GM23338 (cell line): ENCODE measurements at places on chromosomes 1 and 21. TPM values are rescaled to one million over a fixed set of nuclear protein-coding genes. Genes with fewer than 3 reads are reported as not detected.

GRCh38 chr1:23044035-23044434, 24.8 kb downstream of the KDM1A start:
- DNase-seq, result no peak

DNA sequence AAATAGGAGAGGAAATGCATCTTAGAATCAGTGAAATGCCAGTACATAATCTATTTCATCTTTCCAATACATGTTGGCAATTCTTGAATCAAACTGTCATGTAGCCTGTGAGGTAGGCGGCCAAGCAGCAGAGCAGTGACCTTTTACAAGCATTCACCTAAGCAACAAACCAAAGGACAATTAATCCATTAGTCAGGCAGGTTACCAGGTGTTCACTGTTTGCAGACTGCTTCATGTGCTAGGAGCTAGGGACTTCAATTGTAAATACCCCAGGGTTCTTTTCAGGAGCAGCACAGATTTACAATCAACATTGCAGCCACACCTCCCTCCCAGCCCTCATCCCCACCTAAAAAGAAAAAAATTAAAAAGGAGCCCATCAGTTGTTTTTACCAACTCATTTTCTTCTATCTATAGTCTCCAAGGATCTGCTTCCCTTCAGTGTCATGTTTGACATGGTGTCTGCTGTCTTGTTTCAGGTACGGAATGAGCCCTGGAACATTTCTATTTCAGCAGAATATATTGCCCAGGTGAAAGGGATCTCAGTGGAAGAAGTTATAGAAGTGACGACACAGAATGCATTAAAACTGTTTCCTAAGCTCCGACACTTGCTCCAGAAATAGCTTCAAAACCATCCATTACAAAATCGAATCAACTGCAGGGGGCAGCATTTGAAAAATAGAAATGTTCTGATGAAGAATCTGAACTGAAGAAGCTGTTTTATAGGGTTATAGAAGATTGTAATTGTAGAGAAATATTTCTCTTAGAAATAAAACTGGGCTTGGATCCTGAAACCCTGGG, 23.0 kb downstream of the TATDN3 start:
- DNase-seq, result peak; percentile 34

DNA sequence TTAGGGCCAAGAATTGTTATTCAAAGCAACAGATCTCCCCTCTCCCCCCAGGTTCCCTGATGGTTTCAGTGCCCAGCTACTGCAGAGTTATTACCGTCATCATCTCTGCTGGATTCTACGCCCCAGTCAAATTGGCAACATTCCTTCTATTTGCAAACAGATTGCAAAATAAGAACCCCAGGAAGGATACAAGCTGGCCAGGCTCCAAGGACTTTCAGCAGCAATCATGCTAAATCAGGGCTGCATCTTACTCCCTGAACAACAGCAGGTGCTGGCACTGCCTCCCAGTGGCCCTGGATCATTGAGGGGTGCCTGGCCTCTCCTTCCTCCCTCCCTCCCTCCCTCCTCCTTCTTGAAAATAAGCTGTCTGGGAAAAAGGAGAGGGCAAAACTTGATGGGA, 521.6 kb upstream of the BEND5 start:
- DNase-seq, result peak; percentile 7

- peak; percentile 96 for DNase-seq
Measured at GRCh38 chr1:206631085-206631509, 4.2 kb upstream of the DYRK3 start.

DNA sequence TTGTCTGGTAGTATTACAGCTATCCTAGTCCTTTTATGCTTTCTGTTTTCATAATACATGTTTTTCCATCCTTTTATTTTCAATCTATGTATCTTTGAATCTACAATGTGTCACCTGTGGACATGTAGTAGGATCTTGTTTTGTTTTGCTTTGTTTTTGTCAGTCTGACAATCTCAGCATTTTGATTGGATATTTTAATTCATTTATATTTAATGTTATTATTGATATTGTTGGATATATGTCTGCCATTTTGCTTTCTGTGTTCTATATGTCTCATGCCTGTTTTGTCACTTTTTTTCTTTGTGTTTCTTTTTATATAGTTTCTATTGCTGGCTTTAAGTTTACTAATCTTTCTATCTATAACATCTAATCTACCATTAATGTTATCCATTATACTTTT, 11.5 kb upstream of the PRSS38 start:
- no peak for DNase-seq

DNA sequence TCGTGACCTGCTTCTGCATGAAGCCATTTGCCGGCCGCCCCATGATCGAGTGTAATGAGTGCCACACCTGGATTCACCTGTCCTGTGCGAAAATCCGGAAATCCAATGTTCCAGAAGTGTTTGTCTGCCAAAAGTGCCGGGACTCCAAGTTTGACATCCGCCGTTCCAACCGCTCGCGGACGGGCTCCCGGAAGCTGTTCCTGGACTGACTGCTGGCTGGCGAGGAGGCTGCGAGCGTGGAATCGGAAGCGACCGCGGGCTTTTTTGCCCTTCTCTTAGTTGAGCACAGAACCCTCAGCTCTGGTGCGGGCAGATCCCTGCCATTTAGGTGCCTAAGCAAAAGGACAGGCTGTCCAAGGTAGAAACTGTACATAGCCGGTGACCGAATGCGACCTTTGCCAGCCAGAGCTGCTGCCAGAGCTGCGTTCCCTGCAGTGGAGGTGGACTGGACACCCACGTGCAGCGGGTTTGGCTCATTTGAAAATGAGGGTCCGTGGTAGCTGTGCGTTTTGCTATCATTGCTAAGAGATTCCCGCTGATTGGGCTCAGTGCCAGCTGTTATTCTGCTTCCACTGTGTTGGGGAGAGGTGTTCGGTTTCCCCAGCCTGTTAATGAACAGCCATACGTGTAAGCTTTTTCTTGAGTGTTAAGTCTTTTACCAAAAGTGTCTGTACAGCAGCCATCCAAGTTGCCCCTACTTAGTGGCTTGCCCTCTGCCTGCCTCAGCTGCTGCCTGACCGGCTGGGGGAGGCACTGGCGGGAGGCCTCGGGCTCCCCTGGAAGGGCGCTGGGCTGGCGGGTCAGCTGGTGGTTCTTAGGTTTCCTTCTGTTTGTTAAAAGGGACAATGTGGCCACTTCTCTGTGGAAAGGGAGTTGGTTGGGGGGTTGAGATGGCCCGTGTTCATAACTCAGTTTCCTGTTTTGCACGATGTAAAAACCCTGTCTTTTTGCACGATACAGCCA, 3.0 kb upstream of the THAP3 start:
- no peak for DNase-seq

DNA sequence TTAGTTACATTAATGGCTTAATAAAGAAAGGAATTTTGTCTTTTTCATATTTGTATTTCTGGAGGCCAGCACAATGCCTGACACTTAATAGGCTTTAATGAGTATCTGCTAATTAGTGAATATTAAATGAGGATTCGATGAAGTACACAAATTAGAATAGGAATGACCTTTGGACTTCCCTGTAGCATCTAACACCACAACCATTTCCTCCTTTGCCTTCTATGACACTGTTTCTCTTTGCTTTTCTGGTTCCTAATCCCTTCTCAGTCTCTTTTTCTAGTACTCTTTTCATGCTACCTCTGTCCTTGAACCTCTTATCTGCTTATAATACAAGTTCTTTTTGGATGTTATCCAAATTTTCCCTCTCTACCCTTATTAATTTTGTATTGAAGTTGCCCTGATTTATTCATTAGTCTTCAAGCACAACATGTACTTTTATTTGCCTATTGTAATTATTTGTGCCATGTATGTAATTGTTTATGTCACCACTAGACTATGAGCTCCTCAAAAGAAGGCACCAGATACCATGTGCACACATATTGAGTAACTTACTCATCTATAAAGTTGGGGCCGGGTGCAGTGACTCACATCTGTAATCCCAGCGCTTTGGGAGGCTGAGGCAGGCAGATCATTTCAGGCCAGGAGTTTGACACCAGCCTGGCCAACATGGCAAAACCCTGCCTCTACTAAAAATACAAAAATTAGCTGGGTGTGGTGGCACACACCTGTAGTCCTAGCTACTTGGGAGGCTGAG, 23.8 kb downstream of the RPS27 start:
- DNase-seq, result no peak

DNA sequence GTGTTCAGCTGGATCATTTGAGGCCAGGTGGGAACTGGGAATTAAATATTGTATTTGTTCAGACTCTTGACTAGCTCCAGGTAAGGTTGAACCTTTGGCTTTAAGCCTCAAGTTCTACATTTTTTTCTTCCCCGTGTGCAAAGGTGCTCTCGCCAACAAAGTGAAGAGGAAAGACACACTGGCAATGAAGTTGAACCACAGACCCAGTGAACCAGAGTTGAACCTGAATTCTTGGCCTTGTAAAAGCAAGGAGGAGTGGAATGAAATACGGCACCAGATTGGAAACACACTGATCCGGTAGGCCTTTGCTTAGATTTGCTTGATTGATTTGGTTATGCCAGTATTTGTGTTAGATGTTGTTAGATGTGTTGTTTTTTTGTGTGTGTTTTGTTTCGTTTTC, 25.5 kb upstream of the RCC1 start:
- no peak for DNase-seq

Gene STIL
- 31.1 and 38.2 TPM in 2 replicates for total RNA-seq

Gene RYR2
- 6.7 and 10.0 TPM in 2 replicates for total RNA-seq

Gene ELF3
- 13.0 and 19.5 TPM in 2 replicates for total RNA-seq

Gene KANK4
- 0.19 and 0.42 TPM in 2 replicates for total RNA-seq
